ENCODE measurements at places on chromosomes 3 and 15.

DNA sequence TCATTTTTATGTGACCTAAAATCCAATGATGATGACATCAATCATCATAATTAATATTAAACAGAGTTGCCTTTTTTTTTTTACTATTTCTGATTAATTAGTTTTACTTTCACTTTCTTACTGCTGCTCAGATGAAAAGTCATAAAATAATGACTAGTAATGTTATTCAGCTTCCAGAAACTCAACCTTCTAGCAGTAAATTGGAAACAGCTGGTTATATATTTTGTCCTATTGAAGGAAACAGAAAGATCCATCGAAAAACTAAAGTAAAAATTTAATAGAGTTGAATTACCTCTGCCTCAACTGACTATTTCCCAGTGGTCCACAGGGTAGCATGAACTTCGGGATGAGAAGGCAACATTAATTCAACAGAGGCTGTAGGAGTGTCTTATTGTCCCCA, 107.1 kb upstream of the PTX3 start:
- no peak for DNase-seq

DNA sequence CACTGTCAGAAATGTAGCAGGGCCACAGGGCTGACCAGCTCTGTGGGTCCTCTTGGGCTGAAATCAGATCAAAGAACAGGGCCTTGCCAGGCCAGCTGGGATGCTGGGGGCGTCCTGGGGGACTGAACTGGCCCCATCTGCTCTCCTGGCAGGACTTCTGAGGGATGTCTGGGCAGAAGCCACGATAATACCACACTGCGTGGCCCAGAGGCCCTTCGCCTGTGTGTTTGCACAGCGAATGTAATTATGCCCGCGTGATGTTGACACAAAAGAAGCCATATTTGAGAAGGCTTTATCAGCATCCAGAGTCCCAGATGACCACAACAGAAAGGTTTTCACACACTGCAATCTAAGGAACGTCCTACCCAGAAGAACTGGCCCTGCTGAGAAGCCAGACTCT, 174.0 kb downstream of the RAB11A start:
- DNase-seq = no peak

DNA sequence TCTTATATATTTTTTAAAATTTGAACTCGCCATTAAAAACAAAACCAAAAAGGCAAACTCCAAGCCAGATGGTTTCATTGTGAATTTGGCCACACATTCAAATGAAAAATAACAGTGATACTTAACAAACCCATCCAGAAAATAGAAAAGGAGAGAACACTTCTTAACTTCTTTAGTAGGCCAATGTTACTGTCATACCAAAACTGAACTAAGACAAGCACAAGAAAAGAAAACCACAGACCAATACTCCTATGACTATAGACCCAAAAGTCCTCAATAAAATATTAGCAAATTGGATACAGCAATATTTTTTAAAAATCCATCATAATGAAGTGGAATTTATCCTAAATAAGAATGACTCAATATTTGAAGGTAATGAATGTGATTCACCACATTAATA, 73.5 kb upstream of the ALDH1A3 start:
- DNase-seq = no peak

DNA sequence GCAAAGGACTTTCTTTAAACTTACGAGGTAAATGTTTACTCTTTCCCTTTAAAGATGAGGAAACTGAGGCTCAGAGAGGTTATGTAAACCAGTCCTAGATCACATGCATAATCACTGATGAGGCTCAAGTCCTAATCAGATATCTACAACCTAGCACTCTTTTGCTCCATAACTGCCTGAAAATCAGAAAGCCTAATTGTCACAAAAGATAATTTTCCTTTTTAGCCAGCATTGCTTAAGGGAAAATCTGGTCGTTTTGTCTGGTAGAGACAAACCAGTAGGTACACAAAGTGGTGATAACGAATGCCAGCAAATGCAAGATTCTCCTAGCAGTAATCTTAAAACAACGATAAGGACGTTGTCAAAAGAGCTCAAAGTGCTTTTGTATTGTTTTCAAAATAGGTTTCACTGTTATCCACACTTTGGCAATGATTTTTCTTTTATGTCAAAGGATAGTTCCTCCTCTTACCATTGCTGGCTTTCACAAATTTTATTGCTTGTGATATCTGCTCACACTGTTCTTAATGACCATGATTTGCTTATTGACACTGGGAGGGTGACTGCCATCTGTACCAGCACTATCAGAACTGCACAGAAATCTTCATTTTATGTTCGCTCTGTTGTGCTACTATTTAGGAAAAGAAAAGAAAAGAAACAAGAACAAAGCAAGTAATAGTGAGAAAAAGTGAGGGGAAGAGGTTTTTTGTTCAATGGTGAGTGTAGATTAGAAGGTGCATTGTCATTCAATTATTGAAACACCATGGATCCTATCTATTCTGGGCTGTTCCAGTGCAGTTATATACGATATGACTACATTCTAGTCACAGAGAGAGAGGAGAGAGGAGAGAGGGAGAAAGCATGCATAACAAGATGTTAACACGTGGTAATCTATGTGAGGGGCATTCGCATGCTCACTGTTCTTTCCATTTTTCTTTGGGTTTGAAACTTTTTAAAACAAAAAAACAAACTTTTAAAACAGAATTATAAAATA, 13.7 kb downstream of the IQCH start:
- no peak for DNase-seq

DNA sequence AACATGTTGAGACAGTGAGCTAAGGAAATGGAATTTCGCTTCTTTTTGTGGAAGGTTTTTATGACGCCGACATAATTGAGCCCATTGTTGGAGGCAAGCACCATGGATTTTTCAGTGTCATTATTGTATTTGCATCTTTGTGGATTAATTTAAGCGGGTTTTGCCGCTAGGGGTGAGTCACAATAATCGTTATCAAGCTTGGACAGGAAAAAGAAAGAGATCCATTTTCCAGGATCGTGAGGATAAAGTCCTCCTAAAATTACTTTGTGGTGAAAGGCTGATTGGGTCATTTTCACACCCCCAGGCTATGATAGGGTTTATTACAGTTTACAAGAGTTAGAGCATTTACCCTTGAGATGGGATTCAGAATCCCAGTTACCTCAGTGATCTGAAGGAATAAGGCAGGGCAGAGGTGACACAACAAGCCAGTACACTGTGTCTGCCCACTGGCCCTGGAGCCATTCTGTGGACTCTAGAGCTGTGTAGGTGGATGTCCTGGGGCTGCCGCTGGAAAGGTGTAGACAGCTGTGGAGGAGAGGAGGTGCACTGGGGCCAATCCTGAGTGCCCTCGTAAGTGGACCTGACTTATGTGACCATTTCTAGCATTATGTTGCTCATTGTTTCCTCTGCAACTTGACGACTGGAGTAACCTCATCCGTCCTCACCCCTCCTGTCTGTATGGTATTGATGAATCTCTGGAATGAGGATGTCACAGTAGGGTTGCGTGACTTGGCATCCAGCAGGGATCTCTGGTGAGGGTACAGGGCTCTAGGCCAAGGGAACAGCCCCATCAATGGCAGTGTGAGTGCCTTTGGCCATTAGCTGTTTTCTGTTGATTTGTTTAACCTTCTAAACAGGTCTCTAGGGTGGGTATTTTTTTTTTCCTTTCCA, 370.1 kb downstream of the LRTM1 start:
- DNase-seq = no peak

- no peak for DNase-seq
Observed at GRCh38 chr15:66024116-66024515, 154.8 kb downstream of the RAB11A start.

GRCh38 chr15:44265757-44266156, 22.8 kb upstream of the GOLM2 start:
- no peak for DNase-seq
